A549 (cell line): ENCODE measurements at places on chromosomes 3 and 15.

GRCh38 chr3:24680214-24680967 lies 185.7 kb upstream of the THRB start:
- peak; percentile 53 for DNase-seq

GRCh38 chr3:129040579-129041300 lies 19.8 kb upstream of the GP9 start:
- no peak for DNase-seq

- peak; percentile 82 for DNase-seq
These were observed 1.4 kb downstream of the ACVR2B start for GRCh38 chr3:38454884-38455638.

DNA sequence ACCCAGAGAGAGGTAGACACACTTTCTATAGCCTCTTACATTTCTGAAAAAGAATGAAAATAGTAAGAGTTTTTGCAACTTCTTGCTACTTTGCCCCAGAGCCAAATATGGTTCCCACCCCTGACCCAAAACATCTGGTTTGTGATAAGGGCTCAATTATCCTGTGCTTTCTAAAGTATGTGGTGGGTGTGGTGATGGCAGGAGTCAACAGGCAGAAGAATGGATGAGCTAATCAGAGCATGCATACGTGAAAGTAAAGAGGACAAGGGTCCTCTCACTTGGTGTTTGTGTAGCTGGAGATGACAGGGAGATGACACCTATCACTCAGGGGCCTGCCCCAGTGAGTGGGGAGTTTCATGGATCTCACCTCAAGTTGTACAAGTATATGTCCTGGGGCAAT lies 19.1 kb downstream of the KBTBD8 start:
- DNase-seq = no peak

DNA sequence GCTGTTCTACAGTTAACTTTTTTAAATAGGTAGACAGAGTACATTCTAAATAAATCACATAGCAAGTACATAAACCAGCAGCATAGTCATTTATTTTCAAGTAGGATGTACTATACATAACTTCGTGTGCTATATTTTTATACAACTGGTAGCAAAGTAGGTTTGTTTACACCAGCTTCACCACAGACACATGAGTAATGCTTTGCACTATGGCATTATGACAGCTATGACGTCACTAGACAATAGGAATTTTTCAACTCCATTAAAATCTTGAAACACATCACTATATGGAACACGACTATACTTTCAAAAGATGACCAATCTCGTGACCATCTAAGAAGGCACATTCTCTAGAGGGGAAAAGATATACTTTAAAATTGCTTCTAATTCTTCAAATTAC lies 3.5 kb downstream of the TEX55 start:
- no peak for DNase-seq

DNA sequence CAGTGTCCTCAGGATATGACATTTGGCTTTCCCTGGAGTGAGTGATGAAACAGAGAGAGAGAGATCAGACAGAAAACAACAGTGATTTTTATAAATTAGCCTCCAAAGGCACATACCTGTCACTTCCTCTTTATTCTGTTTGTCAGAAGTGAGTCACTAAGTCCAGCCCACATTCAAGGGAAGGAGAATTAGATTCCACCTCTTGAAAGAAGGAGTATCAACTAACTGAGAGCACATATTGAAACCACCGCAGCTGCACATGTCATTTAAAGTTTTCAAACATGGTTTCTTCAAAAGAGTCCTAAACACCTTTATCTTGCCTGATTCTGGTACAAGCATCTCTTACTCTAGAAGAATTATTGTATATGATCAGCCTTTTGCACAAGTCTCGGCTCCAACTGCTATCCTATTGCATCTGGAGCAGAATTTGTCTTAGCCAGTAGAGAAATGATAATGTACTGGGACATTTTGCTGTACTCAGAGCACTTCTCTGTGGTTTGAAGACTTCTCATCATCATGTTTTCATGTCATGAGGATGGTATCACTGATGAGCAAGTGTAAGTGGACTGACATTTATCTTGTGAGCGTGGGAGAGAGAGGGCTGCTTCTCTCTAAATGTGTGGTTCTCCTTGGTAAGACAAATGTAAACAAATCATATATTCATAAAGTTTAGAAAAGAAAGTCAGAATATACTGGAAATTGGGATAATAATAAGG lies 338.9 kb upstream of the CFAP20DC start:
- DNase-seq = no peak

DNA sequence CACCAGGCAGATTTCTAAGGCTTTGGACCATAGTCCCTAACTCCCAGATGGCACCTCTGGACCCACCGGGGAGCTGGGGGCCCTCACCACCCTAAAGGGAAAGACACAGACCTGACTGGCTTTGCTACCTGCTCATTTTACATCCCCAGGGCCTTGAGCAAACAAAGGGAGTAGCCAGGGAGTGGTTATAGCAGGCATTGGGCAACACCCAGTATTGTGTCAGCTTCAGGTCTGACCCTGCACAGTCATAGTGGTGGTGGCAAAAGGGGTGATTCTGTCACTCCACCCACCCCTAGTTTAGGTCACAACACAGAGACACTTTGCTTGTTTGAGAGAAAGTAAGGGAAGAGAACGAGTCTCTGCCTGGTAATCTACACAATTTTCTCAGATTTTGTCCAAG lies 352.5 kb downstream of the DIPK2A start:
- no peak for DNase-seq

- no peak for DNase-seq
These were observed 207.7 kb downstream of the SOX2 start for GRCh38 chr3:181919375-181919774.

- DNase-seq = no peak
These were observed 35.4 kb downstream of the ARHGAP31 start for GRCh38 chr3:119329551-119329950.

DNA sequence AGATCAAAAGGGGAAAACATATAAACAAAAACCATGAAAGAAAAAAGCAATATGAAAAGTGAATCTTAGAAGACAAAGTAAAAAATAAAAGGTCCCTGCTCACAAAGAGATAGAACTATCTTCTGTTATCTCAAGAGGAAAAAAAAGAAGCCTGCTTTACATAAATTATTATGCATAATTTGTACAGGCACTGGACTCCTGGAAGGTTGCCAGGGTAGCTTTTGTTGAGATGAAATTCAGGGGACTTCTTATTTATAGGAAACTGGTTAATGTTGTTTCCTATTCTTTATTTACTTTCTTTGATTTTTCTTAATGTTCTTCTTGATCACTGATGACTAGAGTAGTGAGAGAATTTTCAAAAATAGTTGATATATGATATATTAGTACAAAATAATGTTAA lies 66.9 kb downstream of the PPM1L start:
- no peak for DNase-seq
